Stomach (tissue), 19 donors: ENCODE measurements at places on chromosomes 7 and 10. TPM values are rescaled to one million over a fixed set of nuclear protein-coding genes. Genes with fewer than 3 reads are reported as not detected.

Gene ITGA8
- polyA plus RNA-seq = 3.5 TPM

DNA sequence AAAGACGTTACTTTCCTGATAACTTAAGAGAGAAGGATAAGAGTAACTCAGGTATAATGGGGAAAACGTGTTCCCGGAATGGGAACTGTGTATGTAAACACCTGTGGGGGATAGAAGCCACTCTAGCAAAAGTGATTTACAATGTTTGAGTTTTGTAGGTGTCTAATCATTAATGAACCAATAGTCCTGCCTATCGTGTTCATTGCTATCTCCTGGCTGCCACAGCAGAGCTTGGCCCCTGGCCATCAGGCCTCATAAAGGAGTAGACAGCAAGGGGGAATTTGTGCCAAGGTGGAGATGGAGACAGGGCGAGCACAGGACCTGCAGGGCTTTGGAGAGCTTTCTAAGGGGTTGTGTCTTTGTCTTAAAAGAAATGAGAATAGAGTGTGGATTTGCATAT is 102.1 kb downstream of the GAD2 start:
- no peaks in the 10 kb centered on the region for H3K36me3 ChIP-seq
- H3K27ac ChIP-seq = no peak overlapping the region
- H3K27me3 ChIP-seq = no peaks in the 10 kb centered on the region
- H3K4me3 ChIP-seq = no peak overlapping the region
- DNase-seq = peak; percentile 35

- H3K27me3 ChIP-seq = no peaks in the 10 kb centered on the region
- peak overlapping the region; percentile 19 for H3K27ac ChIP-seq
- DNase-seq = no peak
- peaks cover 22% of the 10 kb centered on the region for H3K36me3 ChIP-seq
- H3K4me3 ChIP-seq = no peak overlapping the region
Observed at GRCh38 chr10:87918254-87918859, 54.9 kb downstream of the PTEN start.

GRCh38 chr10:15084502-15084922 is 4.1 kb downstream of the ACBD7 start:
- peak; percentile 90 for DNase-seq
- peak overlapping the region; percentile 36 for H3K27ac ChIP-seq
- peaks cover 5% of the 10 kb centered on the region for H3K27me3 ChIP-seq
- H3K4me3 ChIP-seq = peak overlapping the region; percentile 45
- no peaks in the 10 kb centered on the region for H3K36me3 ChIP-seq

DNA sequence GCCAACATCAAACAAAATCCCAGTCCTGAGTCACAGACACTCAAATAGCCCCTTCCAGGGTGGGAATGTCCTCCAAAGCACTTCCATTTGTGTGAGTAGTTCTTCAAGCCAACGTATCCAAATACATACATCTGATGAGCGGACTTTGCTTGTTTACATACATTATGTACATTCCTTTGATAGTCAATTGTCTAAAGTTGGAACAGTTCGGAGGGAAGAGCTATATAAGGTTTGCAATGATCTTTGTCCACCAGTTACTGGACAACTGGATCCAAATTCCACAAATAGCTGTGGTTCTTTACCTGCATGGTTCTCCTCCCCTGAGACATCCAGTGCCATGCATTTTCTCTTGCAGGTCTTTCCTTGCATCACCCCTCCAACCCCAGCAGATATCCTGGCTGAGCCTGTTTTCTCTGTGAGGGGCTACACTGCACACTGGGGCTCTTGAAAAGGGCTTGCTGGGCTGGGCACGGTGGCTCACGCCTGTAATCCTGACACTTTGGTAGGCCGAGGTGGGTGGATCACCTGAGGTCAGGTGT is 4.7 kb upstream of the MGMT start:
- H3K36me3 ChIP-seq = no peaks in the 10 kb centered on the region
- no peak overlapping the region for H3K27ac ChIP-seq
- peaks cover 11% of the 10 kb centered on the region for H3K4me1 ChIP-seq
- no peak for DNase-seq
- no peaks in the 10 kb centered on the region for H3K27me3 ChIP-seq
- no peak overlapping the region for H3K4me3 ChIP-seq
